Inflammatory macrophage treated with lipopolysaccharide for 4 hours (primary cell): ENCODE measurements at places on chromosomes 16 and 17.

DNA sequence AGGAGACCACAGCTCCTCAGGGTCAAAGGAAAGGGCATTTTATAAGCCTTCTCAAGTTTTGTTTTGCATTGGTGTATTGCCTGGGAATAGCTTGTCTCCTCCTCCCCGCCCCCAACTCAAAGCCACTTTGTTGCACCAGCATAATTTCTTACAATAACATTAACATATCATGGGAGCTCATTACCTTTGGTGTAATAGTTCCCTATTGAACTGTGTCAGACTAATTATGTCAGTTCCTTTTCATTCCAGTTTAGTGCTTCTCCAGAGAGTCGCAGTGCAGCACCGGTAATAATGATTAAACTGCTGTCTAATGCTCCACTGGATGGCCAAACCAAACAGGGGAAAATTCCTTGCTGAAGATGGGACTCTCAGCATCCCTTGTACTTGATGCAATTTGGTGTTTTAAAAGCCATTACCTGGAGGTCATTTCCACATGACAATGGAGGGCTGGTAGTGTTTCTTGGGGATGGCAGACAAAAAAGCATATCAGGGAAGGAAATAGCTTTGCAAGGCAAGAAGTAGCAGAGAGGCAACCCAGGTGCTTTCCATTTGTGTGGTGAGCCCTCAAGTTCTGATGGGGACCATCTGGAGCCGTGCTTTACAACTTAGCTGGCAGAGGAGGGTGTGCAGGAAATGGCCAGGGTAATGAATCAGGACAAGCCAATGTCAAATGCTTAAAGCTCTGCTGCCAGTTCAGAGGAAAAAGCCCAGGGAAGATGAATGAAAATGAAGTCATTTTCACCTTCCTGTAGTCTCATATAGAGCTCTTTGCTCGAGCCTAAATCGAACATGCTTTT lies 91.5 kb upstream of the NLRP1 start:
- DNase-seq = no peak

GRCh38 chr17:33511670-33512069 lies 218.6 kb upstream of the ASIC2 start:
- DNase-seq = no peak

- DNase-seq = no peak
Measured at GRCh38 chr17:58312829-58313228, 15.8 kb downstream of the TSPOAP1 start.

DNA sequence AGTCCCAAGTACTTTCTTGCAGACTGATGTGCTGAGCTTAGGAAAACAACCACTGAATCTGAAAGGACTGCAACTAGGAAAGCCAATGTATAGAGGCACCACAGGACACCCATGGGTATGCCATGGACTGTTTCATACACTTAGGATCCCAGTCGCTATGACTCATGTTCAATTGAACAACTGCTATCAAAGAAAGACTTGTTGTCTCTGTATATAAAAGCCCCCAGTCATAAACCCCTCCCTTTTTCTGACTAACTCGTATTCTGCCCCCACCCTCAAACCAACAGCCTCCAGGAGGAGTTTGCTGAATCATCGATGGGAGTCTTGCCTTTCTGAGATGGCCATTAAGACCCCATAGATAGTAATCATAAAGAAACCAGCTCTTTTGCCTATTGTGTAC lies 205.4 kb downstream of the ANKFN1 start:
- DNase-seq = no peak

- no peak for DNase-seq
Measured at GRCh38 chr17:8706431-8706830, 38.2 kb downstream of the CCDC42 start.

- DNase-seq = no peak
Measured at GRCh38 chr17:80565343-80566053, 20.9 kb downstream of the RPTOR start.

GRCh38 chr17:58391302-58391984 lies 25.9 kb downstream of the RNF43 start:
- no peak for DNase-seq
